Posterior vena cava (tissue), 2 donors: ENCODE measurements at places on chromosomes 2 and 18.

GRCh38 chr2:195594248-195594647 lies 62.8 kb upstream of the SLC39A10 start:
- no peak for DNase-seq

DNA sequence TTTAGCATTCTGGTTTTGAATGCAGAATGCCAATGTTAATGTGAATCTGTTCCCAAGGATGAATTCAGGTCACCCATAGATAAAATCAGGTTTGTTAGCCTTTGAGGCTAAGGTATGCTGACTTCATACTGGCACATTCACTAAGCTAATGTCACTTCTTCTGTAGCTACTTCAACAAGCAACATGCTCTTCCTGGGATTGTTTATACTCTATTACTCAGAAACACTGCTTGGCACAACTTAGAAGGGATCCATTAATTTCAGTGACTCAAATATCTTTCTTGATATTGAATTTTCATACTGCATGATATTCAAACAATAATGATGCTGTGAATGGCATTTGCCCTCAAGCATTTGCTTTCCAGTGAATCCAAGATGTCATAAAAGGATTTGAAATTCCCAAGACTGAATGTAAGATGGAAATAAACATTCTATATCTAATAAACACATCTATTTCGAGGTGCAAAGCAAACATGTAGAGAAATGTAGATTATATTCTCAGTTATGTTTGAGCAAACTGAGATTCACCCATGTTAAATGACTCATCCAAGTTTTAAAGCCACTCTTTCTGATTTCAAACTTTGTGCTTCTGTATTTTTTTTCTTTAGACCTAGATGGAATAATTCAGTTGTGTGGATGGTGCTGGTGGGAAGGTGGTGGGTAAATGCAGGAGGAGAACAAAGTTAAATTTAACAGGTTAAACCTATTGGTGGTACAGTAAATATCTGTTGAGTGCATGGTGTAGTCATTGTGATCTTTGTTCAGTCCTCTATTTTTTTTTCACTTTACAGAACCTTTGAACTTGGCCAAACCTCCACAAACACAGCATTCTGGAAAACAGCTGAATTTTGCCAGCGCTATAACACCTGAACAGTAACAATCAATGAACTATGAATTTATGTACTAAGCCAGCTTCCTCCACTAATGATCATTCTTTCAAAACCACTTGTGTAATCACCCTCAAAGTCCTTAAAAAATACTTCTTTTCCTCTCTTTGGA lies 162.1 kb upstream of the XIRP2 start:
- DNase-seq, result no peak

DNA sequence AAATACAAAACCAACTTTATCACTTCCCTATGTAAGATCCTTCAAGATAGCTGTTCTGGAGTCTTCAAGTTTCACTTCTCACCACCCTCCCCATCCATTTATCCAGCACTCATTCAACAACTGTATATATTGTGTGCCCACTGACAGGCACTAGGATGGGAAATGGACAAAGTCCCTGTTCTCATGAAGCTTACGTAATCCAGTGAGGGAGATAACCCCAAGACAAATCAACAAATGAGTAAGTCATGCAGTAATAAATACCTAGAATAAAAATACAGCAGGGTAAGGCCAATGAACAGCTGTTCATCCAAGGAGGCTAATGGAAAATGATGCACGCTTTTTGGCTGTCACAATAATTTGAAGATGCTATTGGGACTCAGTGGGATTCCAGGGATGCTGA lies 133.8 kb downstream of the MEMO1 start:
- no peak for DNase-seq

DNA sequence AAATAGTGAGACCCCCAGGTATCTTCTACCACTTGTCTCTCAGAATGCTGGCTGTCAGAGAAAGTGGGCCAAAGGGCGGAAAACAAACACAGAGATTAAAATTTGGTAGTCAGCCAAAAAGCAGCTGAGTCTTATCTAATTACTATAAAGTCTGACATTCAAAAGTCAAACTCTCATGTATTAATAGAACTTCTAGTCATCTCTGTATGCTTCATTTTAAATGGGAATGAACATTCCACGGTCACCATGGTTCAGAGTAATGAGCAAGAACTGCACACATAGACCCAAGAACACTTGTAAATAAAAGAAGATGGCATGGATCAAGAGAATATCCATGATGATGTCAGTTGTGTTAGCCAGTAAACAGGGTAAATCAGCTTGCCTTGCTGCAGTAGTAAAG lies 1267.0 kb upstream of the CHAC2 start:
- DNase-seq, result no peak

DNA sequence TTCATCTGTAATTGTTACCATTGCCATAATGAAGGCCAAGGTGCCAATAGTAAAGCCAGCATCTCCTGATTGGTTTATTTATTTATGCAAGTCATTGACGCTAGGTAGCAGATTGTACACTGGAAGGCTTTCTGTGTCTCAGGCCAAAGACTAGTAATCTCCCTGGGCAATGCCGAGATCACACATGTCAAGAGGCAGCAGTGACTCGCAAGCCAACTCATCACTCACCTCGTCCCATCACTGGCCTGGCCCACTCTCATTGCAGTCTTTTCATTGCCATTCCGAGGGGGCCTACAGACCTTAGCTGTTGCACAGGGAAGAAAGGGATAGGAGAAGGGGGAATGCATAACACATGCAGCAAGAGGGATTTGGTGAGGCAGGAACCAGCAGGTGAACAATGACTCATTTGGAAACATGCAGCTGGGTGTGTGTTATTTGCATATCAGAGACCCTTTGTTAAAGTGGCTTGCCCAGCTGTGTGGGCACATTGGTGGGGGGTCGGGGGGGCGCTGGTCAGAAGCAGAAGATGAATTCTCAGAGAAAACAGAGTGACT lies 448.7 kb upstream of the HNRNPA3 start:
- no peak for DNase-seq

DNA sequence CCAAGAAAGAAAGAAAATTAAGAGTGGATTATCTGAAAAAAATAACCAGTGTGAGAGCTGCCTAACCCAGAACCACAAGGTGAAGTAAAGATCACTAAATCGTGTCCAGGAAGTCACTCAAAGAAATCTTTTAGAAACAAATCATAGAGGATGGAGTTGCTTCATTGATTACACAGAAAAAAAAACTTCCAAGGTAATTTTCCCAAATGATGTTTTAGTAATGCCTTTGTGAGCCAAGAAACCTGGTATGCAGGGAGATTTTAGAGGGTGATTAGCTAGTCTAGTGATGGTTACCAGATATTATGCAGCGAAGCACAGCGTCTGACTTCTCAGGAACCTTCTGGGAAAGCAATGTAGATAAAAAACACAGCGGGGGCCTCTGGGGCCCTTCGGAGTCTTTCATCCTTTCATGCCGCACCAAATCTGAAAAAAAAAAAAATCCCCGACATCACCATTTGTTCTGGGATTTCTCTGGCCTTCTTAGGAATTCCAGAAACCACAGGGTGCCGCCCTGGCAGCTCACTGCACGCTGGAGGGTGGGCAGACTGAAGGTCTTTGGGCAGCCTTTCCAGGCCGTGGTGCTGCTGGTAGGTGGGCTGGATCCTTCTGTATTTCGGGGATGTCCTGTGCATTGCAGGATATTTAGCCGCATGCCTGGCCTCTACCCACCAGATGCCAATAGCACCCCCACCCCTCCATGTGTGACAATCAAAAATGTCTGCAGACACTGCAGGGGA lies 17.3 kb downstream of the ALPK2 start:
- DNase-seq, result no peak

DNA sequence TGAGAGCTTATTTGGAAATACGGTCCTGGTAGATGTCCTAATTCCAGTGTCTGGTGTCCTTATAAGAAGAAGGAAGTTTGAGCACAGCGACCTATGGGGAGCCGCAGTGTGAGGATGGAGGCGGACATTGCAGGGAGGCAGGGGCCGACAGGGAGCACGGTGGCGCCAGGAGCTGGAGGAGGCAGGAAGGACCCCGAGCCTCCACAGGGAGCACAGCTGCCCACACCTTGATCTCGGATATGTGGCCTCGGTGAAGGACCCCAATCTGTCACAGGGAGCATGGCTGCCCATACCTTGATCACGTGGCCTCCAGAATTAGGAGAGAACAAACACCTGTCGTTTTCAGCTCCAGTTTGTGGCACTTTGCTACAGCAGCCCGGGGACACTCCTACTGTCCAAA lies 461.6 kb upstream of the SALL3 start:
- no peak for DNase-seq

DNA sequence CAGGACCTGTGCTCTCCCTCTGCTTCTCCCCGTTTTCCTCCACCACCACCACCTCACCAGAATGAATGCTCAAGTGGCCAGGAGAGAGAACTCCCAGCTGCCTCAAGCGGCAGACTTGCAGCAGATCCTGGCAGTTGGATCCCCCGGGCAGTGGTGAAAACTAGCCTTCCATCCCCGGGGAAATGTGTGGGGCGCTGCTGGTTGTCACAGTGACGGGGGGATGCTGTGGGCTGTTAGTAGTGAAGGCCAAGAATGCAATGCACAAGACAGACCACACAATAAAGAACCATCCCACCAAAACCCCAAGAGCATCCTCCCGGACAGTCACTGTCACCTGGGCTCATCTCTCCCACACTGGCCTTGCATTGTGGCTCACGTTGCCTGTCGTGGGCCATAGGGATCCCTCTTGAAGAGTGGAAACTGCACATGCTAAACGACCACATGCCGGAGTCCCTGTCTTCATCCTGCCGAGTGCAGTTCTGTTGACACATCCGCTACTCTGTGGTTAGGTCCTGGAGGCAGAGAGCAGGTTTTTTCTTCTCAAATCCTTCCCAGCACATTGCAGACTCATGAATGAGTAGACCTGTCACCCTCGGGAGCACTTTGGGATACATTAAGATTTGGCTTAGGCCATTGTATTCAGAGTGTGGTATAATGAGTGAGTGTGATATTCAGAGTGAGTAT lies 13.5 kb downstream of the SPATA3 start:
- no peak for DNase-seq

DNA sequence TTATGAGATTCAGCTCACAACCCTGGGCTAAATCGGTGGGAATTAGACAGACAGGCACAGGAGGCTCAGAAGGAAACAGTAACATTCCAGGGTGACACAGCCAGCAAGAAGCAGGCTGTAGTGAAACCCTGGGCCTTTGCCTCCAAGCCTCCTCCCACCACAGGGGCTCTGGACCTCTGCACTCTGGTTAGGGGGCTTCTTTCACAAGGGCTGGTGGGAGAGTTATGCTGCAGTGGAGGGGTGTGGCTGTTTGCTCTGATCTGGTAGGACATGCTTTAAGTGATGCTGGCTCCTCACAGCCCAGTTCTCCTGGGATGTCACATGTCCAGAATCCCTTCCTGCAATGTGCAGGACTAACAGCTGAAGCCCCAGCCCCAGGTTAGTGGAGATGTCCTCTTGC lies 109.9 kb downstream of the TGFA start:
- no peak for DNase-seq

GRCh38 chr2:10914272-10914693 lies 2.5 kb downstream of the KCNF1 start:
- no peak for DNase-seq

- no peak for DNase-seq
These were observed 210.2 kb upstream of the FBXO11 start for GRCh38 chr2:48116497-48116896.

DNA sequence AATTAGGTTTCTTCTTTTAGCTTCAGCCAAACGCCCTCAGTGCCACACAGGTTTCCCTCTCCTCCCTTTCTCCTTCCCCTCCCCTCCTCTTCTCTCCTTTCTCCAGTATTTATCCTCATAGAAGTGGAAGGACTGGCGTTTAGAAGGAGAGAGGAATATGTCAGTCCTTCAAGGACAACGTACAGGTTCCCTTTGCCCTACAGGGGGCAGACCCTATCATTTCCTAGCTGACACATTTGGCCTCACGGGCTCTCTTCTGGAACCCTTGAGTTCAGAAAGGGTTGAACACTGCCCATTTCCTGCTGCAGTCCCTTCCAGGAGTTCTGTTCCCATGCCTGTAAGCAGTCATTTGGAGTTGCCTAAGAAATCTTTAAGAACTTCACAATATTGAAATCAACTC lies 46.1 kb downstream of the CDCA7 start:
- no peak for DNase-seq

GRCh38 chr2:21451403-21451802 lies 327.6 kb downstream of the TDRD15 start:
- no peak for DNase-seq

DNA sequence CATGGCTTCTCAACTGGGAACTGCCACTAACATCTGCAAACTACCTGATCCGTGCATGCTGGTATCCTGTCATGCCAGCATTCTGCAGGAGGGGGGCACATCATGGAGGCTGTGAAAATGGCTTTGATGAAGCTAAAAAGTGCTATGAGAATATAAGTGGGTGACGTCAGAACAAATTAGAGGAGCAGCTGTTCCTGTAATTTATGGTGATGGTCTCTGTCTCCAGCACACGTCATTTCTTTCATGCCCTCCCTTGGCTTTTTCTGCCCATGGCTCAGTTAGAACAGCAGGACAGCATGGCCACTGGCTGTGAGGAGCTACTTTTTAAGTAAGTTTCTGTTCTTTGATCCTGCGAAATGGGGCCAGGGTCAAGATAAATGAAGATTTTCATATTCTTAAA lies 466.3 kb downstream of the THSD7B start:
- no peak for DNase-seq

DNA sequence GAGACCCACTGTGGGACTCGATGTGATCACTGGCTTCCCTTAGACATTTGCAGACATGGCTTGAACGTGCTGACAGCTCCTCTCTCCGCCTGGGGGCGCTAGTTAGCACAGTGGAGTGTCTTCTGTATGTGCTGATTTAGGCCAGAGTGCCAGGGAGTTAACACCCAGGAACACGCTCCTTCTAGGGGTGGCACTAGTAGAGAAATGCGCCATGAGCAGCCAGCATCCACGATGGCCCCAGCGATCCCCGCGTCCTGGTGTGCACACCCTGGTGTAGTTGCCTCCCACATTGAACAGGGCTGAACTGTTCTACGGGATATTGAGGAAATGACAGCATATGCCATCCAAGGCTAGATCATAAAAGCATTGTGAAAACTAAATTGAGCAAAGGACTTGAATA lies 11.4 kb upstream of the NMUR1 start:
- DNase-seq, result no peak

- no peak for DNase-seq
These were observed 21.6 kb downstream of the METAP1D start for GRCh38 chr2:172021074-172021931.

GRCh38 chr18:48711651-48712486 lies 173.0 kb downstream of the CTIF start:
- DNase-seq, result no peak

DNA sequence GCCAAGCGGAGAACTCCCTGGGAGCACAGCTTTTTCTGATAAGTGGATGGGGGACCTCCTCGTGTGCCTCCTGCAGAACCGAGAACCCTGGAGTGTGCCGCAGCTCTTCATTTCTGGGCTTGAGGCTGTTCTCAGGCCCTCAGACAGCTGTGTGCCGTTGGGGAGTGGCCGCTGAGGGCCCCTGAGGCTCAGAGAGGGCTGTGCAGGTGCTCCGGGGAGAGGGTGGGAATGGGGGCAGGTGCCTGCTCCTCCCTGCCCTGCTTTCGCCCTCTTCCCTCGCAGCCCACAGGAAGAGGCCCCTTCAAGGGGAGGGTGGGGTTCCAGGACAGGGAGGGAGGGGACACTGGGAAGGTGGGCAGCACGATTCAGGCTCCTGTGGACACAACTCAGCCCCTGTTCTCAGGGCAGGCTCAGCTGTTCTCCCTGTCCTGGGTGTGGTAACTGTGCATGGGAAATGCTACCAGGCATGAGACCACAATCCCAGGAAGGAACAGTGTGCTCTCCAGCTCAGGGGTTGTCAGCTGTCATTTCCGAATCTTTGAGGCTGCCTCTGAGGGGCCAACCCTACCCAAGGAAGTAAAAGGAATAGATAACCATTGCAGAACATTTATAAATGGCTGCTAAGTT lies 11.3 kb downstream of the LCT start:
- DNase-seq, result no peak
